ENCODE measurements at places on chromosomes 7 and 10.

DNA sequence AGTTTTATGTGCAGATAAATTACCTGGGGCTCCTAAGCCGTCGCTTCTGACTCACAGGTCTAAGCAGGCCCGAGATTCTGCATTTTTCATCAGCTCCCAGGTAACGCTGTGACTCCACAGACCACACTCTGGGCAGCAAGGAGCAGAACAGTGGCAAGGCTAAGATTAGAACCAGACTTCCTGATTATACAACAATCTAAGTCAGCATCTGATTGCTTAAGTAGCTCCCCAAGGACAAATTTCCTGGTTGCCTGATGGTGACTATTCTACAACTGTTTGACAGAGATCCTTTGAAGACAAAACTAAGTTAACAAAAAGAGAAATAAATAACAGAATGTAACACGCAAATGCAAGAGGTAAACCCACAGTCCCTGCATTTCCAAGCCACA is 69.0 kb downstream of the CREB3L2 start:
- DNase-seq = no peak

DNA sequence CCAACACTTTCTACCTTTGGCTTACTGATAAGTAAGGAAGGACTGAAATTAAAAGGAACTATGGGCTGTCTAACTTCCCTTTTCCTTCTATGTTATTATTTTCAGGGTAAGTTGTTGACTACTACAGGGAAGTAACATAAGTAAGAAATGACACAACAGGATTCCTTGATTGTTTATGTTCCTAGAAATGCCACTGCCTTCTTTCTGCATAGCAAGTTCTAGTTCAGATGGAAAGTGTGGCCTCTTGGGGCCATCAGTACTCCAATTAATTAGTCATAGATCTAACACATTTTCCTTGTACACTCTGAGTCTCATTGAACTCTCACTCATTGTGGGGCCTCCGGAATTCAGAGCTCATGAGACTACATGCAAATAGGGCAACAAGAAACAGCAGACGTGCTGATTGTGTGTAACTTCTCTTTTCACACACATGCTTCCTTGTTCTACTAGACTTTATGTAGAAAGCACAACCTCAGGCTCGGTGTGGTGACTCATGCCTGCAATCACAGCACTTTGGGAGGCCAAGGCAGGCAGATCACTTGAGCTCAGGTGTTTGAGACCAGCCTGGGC is 35.3 kb upstream of the HIBADH start:
- no peak for DNase-seq

GRCh38 chr10:86967481-86967941 is 771 bp upstream of the ADIRF start:
- DNase-seq = no peak

- no peak for DNase-seq
Observed at GRCh38 chr7:108203537-108203936, 73.4 kb upstream of the LAMB4 start.

DNA sequence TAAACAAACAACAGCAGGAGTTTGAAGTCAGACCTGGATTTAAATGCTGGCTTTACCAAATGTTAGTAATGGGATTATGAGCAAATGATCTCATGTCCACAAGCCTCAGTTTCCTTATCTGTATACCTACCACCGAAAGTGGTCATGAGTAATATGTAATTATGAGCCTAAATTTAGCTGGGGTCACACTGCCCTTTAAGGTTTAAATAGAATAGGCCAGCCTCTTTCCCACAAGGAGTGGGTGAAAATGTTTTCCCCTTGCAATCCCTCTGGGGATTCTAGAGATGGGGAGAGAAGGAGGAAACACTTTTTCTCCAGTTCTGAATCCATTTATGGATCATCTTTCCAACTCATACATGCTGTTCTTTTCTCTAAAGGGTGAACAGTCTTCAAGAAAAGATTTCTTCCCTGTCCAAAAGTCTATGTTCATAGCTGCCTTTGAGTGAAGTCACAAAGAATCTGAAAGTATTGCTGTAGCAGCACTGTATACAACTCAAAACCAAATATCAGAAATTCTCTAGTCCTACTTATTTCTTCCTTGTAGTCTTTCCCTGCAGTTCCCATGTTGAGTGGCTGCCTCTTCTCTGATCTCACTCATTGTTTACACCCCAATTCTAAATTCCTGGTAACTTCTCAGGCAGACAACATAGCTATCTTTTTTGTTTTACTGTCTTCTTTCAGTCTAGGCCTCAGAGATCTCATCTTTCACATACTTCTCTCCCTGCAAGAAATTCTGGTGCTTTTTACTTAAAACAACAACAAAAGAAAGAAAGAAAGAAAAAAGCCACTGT is 7.4 kb upstream of the TSPAN12 start:
- no peak for DNase-seq

DNA sequence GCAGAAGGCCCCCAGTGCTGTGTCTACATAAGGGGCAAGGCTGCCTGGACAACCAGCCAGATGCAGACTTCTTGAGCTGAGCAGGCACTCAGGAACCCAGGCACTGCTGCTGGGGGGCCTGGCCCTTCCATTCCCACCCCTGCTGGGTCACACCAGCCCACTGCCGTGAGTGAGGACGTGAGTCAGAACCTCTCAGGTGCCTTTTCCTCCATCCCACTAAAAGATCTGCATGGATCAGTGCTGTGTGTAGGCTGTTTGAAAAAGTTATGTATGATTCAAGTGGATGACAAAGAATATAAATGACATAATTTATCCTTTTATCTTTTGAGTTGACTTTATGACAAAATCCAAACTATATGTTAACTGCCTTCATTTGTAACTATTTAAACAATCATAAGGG is 499.3 kb downstream of the INHBA start:
- DNase-seq = no peak

DNA sequence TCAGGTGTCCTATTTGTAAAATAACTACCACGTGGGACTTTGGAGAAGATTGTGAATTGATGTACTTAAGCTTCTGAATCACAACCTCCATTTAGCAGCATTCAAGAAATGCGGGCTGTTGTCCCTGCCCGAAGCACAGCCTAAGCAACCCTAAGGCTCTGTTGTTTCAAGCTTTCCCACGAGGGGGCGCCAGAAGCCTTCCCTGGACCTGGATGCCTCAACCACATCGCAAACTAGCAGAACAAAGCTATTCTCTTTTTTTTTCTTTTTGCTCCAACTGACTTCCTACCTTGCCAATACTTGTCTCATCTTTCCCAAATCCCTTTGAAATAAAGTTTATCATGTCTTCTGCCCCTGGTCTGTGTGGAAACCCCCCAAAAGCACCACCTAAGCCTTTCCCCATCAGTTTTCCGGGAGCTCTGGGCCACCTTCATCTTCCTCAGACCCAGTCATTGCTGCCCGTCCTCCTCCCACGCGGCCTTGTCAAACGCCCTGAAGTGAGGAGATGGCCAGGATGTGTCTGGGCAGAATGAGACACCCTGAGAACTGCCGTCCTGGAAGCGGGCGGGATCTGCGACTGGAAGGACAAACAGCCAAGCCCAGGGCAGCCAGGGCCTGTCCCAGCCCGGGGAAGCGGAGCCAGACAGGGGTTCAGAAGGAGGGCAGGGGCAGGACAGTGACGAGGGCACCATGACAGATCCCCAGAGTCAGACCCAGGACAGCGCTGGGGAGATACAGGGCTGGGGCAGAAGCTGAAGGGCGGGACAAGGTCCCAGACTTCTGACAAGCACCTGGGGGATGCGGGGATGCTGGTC is 112.7 kb downstream of the SLIT1 start:
- DNase-seq = peak; percentile 79

- DNase-seq = no peak
Observed at GRCh38 chr10:125708971-125709503, 10.5 kb upstream of the EDRF1 start.

- DNase-seq = no peak
Observed at GRCh38 chr7:41847606-41848005, 144.7 kb upstream of the INHBA start.

- no peak for DNase-seq
Observed at GRCh38 chr7:16684935-16685334, 39.0 kb downstream of the BZW2 start.

DNA sequence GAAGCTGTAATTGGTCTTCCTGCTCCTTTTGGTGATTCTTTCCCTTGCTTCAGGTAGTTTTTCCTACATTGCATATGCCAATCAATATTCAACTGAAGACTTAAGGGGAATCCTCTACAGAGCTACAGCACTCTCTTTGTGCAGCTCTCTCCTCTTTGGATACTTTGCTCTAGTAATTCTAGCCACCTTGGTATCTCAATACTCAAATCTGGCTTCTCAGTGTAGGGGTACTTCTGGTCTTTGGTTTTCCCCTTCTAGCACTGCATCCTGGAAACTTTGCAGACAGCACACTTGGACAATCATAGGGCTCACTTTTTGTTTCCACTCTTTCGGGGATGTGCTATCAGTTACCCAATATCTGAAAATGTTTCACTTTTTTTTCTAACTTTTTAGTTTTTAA is 9.9 kb downstream of the PHTF2 start:
- DNase-seq = no peak

- DNase-seq = peak; percentile 55
Observed at GRCh38 chr10:79409726-79410085, 35.7 kb downstream of the ZCCHC24 start.

DNA sequence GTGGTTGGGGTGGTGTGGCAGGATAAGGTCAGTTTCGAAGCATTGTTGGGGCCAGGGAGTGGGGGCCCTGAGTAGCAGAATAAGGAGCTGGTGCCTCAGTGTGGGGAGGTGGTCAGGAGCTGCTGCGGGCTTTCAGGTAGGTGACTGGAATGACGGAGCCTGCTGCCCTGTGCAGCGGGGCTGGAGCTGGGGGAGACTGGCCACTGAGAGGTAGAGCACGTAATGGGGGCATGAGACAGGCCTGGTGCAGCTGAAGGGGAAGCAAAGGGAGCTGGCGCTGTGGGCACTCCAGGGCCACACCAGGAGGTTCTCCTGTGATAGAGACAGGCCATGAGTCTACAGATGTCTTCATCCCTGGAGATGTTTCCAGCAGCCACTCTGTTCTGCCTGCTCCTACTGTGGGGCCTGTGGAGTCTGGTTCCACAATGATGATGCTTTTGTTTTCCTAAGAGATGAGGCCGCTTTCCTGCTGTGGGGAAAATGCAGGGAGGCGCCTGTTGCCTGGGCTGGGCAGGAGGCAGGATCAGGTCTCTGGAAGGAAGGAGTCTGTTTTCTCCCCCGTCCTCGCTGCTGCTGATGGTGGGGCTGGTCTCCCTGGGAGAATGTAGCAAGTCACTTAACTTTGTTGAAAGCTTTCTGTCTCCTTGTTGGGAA is 31.1 kb downstream of the NUB1 start:
- no peak for DNase-seq

DNA sequence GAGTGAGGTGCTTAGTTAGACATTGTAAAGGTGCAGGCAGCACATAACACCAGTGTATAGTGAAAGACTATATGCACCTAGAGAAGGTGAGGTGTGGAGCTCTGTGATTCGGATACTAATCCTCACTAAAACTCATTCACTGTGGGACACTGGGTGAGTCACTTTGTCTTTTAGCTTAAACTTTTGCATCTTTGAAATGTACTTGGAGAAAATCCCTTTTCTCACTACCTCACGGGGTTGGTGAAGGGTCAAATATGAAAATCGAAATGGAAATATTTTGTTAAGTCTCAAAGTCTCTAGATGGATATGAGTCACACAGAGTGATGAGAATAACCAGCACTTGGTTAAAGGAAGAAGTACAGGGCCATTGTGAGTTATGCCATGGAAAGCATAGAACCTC is 38.0 kb downstream of the MDFIC start:
- DNase-seq = no peak

- DNase-seq = no peak
Observed at GRCh38 chr7:15857026-15857425, 170.5 kb upstream of the MEOX2 start.

DNA sequence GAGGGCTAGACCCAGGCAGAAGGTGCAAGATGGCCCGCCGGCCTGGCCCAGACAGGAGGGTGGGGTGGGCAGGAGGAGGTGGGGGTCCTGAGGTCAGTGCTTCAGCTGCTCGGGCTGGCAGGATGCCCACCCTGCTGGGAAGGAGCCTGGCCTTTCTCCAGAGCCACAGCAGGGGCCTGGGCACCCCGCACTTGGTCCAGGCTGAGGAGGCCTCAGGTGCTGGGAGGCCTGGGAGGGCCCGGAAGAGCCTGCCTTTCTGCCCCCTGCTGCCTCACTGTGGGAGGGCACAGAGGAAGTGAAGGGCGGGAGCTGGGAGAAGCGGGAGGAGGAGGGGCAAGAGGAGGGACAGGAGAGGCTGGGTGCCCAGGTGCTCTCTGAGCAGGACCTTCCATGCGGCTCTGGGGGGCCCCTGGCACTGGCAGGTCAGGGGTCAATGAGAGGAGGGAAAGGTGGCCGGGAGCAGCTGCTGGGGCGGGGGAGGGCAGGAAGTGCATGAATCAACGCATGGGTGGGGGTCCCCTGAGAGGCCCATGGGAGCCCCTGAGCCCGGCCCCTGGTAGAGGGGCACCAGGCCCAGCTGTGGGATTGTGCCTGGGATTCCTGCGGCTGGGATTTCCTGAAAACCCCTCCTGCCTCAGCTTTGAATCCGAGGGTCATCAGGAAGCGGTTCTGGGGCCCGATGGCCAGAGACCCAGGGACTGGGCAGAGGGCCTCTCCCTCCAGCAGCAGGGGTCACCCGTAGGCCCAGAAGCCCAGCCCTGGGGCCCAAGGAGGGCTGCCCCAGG is 49.9 kb downstream of the PWWP2B start:
- DNase-seq = no peak

Data from amygdala (tissue), 56 donors.